Small intestine (tissue), 16 donors: ENCODE measurements at places on chromosomes 2 and 18.
A peak's percentile ranks its signal among the peaks of the same experiment; 100 is the strongest.

DNA sequence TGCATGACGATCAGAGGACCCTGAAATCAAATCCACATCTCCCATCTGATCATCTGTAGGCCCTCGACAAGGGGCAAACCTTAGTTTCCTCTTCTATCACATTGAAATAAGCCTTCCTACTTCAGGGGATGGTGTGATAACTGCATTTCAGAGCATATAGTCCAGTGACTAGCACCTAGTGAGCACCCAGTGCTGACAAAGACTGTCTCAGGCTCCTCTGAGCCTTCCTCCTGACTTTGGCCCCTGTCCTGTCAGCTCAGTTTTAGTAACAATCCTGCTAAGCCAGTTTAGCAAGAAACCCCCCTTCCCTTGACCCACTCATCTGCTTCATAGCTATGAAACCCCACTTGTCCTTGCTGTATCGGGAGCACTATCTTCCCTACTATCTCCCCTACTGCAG is 304.0 kb downstream of the ALK start:
- no peak for DNase-seq

DNA sequence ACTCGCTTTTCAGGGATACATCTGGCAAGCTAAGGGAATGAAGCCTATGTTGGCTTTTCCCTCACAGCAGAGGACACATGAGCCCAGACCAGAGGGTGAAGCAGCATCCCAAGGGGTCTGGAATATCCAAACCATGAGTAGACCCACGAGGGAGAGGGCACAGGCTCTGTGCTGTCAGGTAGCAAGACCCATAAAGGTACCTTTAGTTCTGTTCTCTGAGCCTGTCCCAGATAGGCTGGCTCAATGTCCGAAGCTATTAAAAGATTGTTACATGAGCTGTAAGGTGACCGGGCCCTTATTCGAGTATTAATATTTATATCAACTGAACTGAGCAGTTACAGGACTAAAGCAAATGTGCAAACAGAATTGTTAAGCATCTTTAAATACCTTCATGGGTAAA is 52.2 kb downstream of the TPGS2 start:
- DNase-seq, result no peak

DNA sequence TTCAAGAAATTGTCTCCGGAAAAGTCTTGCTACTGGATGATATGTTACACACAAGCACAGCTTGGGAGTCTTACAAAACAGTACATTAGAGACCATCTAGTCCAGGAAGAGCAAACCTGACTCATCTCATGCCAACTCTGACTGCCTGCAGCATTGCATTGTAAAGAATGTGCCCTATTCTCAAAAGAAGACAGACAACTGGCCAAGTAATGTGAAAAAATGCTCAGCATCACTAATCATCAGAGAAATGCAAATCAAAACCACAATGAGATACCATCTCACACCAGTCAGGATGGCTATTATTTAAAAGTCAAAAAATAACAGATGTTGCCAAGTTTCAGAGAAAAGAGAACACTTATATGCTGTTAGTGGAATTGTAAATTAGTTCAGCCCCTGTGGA is 42.7 kb upstream of the GORASP2 start:
- DNase-seq, result no peak

DNA sequence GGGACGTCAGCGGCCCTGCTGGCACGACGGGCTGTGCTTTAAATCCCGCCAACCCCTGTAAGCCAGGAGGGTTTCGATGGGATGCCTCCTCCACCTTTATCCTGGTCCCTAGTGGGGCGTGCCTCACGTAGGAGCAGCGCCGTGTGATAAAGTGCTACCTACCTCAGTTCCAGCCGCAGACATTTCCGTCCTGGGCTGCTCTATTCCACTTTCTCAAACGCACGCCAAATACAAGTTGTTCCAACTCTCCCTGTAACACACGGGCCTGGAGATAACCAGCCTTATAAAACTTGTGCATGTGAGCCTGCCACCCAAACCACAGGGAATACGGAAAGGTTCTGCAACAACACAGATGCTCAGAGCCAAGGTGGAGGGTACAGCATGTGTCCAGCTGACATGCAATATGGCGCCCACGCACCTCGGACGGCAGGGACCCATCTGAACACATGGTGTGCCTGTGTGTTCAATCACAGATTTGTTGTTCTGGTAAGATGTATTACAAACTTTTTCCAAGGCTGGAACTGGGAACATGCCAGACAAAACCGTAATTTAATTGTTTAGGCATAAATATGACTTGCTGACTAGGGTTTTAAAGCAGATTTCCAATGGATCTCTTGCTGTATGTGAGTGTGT is 47.7 kb downstream of the ZNF516 start:
- DNase-seq, result no peak

GRCh38 chr2:231710799-231711676 is 2.7 kb downstream of the PTMA start:
- DNase-seq, result peak; percentile 77

DNA sequence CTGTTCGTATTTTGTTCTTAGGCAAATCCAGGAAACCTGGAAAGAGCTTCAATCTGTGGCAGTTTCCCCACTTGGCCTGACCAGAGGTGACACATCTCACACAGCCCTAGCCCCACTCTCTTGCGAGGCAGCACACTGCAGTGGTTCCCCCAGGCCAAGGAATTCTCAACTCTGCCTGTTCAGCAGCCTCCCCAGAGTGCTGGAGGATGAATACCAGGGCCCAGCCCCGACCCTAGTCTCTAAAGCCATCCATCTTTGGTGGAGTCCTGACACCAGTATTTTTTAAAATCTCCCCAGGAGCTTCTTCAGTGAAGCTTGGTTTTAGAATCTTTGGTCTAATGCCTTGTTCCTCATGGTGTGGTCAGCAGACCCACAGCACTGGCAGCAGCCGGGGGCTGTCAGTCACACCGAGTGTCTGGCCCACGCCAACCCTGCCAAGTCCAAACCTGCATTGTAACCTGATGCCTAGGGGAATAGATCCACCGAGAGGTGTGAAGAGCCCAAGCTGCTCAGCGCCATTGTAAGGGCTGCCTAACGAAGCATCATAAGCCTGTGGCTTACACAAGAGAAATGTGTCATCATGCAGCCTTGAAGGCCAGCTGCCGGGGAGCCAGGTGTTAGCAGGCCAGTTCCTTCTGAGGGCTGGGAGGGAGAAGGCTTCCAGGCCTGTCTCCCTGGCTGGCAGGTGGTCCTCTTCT is 428.7 kb upstream of the ID2 start:
- DNase-seq, result no peak

- DNase-seq, result no peak
Measured at GRCh38 chr18:37564711-37565100, 892 bp downstream of the CELF4 start.

GRCh38 chr2:216501854-216502253 is 3.2 kb downstream of the RPL37A start:
- no peak for DNase-seq

- no peak for DNase-seq
Measured at GRCh38 chr2:234687718-234688475, 191.0 kb upstream of the ARL4C start.

DNA sequence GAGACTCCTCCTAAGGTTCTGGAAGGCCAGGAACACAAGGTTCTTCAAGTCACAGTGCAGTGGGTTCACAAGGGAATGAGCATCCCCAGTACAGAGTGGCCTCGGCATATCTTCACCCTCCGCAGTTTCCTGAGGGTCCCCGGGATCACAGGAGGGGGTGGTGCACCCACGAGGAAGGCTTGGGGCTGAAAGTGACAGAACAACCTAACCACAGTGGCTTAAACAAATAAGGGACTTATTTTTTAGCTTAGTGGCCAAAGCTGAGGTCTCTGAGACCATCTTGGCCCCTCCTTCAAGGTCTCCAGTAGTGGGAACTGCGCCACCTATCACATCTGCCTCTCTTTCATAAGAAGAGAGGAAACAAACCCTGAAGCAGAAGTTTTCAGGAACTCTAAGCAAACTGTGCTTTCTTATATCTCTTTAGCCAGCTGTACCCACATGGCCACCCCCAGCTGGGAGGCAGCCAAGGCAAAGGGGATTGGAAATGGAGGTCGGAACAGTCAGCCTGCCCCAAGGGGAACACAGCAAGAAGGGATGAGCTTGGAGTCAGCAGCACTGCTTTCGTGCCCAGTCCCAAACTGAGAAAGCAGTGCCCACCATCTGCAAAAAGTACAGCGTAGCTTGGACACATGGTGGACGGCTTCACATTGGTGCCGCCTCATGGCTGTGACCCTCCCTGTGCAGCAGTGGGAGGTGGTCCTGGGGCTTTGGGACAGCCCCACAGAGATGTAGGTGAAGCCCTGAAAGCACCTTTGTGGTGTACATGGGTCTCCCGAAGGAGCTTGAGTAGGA is 260.0 kb upstream of the ID2 start:
- no peak for DNase-seq

- peak; percentile 22 for DNase-seq
Measured at GRCh38 chr2:23803965-23804542, 122.9 kb downstream of the ATAD2B start.

DNA sequence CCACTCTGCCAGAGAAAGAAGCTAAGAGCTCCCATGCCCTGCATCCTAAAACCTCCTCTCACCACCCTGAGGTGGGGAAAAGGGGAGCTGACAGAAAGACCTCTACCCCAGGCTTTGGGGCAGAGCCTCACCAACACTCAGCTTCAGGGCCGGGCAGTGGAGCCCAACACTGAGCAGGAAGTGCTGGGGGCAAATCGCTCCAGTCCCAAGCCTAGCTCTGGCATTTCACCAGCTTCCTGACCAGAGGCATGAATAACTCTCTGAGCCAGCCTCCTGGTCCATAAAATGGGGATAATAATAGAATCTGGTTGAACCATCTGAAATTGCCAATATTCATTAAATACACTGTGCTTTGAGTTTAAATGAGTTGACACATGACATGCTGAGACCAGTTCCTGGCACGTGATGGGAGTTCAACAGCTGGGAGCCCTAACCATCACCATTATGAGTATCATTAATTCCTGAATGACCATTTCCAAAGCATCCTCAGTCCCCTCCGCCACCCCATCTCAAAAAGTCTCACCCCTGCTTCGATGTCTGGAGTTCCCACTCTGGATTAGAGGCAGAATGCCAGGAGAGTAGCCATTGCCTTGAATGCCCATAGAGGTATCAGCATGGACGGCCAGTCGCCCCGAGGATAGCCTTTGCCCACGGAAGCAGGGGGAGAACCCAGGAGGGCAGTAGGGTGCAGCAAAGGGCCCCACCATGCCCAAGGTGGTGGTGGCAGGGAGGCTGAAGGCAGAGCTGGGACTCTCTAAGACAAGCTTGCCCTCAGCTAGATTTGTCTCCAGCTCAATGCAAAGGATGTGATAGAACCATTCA is 153.4 kb downstream of the TNS1 start:
- no peak for DNase-seq

DNA sequence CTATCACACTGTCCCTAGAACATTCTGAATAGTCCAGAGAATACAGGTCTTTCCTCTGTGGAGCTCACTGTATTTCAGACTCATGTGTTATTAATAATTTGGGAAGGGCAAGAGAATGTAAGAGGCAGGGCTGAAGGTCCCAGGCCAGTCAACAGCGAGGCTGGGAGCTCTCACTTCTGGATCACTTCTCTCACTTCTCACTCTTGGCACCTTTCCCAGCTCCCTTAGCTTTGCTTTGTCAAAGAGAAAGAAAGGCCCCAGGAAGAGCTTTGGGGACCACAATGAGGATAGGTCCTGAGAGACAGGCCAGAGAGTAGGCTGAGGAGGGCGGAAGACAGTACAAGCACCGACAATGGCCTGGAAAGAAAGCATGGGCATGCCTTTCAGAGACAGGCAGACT is 11.2 kb downstream of the EFR3B start:
- DNase-seq, result no peak

- no peak for DNase-seq
Measured at GRCh38 chr2:190819840-190820301, 60.8 kb upstream of the GLS start.

GRCh38 chr2:61144697-61145268 is 17.2 kb upstream of the C2orf74 start:
- DNase-seq, result peak; percentile 83

- no peak for DNase-seq
Measured at GRCh38 chr2:15668611-15669305, 77.1 kb downstream of the DDX1 start.

- no peak for DNase-seq
Measured at GRCh38 chr2:131030478-131030971, 62.7 kb downstream of the FAM168B start.

DNA sequence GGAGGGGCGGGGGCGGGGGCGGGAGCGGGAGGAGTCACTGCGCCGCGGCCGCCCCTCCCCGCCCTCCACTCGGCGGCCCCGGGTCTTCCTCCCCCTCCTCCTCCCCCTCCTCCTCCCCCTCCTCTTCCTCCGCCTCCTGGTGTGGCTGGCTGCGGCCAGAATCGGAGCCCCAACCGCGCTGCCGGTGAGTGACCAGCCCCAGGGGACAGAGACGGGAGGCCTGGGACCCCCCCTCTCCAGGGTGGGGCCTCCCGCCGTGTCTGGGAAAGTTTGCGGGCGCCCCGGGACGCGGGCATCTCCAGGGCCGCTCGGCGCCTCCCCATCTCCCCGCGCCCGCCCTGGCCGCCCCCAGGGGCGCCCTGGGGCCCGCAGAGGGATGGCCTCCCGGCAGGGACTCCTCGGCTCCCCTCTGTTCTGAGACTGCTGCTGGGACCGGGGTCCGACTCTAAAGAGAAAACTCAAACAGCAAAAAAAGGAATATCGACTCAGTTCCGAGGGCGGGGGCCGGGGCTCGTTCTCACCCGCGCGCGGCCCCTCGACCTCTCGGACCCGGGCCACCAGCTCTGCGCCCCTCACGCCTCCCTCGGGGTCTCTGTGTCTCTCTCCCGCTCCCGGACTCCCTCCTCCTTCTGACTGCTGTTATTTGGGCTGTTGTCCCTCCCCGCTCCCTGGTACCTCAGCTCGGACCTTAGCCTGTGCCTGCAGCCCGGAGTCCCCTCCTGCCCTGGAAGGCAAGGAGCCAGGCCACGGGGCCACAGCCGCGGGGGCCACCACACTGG is at the start of gene STON1:
Gene STON1 (plus strand): TSS at position 122 of the 779 bp plus-strand sequence. CDS start 50,480 bp downstream, outside the sequence.
- no peak for DNase-seq

DNA sequence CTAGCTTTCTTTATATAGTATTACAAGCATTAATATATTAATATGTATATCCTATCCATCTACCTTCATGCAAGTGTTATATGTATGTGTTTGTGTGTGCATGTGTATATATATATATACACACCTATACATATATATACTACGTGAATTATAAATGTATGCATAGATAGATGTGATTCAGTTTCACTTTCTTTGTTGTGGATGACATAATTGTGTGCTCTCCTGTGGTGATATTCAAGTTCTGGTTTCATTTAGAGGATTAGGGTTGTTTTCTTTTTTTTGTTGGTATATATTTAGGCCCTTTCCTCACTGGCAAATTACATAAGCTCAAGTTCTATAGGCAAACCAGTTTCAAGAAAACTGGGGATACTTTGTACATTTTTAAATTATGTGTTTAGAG is 225.7 kb upstream of the FANCL start:
- no peak for DNase-seq

- DNase-seq, result no peak
Measured at GRCh38 chr18:80035997-80036396, 1.8 kb downstream of the RBFA start.

DNA sequence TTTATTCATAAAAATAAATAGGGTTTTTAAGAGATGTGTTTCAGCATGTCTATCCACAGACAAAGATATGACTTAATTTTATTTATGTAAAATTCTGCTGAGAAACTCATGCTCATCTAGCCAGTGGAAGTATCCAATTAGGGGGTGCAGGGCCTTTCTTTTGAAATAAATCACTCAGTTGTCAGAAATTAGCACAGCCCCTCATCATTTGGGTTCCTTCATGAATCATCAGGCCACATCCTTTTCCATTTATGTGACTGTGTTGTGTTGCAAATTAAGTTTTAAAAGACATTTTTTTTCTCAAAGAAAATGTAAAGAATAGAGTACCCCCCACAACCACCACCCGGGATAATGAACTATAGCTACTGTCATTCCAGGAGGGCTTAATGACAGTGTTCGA is 185.8 kb downstream of the NRP2 start:
- DNase-seq, result no peak
